ENCODE measurements at places on chromosomes 5 and 9. TPM values are rescaled to one million over a fixed set of nuclear protein-coding genes. Genes with fewer than 3 reads are reported as not detected.

- H3K4me3 ChIP-seq: no peak overlapping the region
- no peak overlapping the region for H3K27ac ChIP-seq
- no peak for DNase-seq
- H3K36me3 ChIP-seq: no peaks in the 10 kb centered on the region
These were observed 68.6 kb upstream of the PPP1R26 start for GRCh38 chr9:135410831-135411473.

DNA sequence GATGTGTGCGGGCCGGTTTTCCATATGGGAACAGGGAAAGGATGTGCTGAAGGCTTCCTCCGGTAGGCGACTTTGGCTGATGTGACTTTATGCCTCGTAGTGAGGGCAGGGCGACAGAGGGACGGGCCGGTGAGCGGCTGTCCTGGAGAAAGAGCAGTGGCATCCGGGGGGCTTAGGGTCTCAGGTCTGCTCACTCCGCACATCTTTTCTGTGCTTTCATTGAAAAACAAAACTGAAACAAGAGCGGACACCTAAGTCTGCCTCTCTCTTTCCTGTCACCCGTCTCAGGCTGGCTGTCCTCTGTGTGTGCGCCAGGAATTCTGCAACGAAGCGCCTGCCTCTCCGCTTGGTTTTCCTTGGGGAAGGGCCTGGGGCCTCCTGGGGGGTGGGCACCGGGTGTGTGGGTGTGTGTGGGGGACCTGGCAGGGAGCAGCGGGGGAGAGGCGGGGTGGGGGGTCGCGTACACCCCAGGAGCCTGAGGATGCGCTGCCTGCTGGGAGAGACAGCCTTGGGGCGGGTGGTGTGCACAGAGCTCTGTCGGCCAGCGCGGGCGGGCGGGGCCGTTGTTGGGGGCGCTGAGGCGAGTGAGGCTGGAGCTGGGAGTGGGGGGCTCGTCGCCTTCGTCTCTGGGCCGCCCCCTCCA lies 580 bp upstream of the PRRX2 start:
- peak overlapping the region; percentile 46 for H3K4me3 ChIP-seq
- H3K27me3 ChIP-seq: peaks cover 49% of the 10 kb centered on the region
- no peak for DNase-seq
- peaks cover 18% of the 10 kb centered on the region for H3K4me1 ChIP-seq

DNA sequence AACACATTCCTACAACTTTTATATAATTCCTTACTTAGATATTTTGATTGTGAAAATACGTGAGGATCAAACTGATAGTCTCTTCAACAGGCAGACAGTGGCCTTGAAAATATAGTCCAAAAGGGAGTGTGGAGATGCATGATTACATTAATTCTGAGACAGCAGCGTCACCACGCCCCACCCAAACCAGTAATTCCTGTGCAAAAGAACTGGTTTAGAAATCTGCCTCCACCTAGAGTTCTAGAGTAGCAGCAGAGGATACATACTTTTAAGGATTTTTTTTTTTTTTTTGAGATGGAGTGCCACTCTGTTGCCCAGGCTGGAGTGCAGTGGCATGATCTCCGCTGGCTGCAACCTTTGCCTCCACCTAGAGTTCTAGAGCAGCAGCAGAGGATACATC lies 1.6 kb upstream of the TUT7 start:
- no peak for DNase-seq
- H3K27me3 ChIP-seq: no peaks in the 10 kb centered on the region
- H3K27ac ChIP-seq: no peak overlapping the region
- H3K36me3 ChIP-seq: no peaks in the 10 kb centered on the region
- no peak overlapping the region for H3K4me3 ChIP-seq

- no peaks in the 10 kb centered on the region for H3K27me3 ChIP-seq
- H3K36me3 ChIP-seq: no peaks in the 10 kb centered on the region
- H3K4me1 ChIP-seq: peaks cover 11% of the 10 kb centered on the region
- H3K27ac ChIP-seq: no peak overlapping the region
These were observed 1.2 kb downstream of the ZNF608 start for GRCh38 chr5:124745007-124745927.

GRCh38 chr5:17436350-17436749 lies 61.7 kb upstream of the TAF11L2 start:
- no peak for DNase-seq
- H3K36me3 ChIP-seq: no peaks in the 10 kb centered on the region
- no peak overlapping the region for H3K4me3 ChIP-seq

DNA sequence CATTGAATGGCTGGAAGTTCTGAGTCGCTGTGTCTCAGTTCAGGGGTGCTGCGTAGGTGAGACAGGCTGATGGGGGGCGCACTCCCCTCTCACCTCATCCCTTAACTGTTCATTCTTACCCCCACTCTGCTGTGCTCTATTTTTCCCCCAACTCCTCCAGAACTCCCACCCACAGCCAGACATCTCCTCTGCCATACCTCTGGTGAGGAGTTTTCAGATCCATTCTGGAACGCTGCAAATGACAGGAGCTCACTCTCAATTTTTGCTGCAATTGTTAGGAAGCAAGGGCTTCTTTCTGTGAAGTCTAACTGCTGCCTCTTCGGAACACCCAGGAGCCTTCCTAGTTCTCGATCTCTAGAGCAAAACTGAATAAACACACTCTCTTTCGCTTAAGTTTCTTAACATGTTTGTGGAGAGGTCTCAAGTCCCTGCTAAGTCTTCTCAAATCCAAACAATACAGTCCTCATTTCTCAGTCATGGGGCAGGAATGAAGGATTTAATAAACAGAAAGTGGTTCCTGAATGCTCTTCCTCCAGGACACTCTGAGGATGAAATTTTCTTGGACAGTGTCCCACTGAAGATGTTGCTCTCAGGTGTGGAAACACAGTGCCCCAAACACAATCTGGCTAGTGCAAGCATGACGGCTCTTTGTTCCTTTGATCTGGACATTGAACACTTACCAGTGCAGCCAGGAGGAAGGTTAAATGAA lies 387.7 kb downstream of the KDM4C start:
- H3K4me3 ChIP-seq: no peak overlapping the region
- no peak overlapping the region for H3K27ac ChIP-seq
- peaks cover 20% of the 10 kb centered on the region for H3K36me3 ChIP-seq
- no peak for DNase-seq
- no peaks in the 10 kb centered on the region for H3K27me3 ChIP-seq
- H3K4me1 ChIP-seq: peaks cover 10% of the 10 kb centered on the region

The SLC27A6 gene
- total RNA-seq: not detected

- no peak for DNase-seq
- H3K36me3 ChIP-seq: no peaks in the 10 kb centered on the region
- no peaks in the 10 kb centered on the region for H3K4me1 ChIP-seq
These were observed 152.9 kb upstream of the ISL1 start for GRCh38 chr5:51230336-51230735.

The GRXCR2 gene
- total RNA-seq: not detected

- H3K27ac ChIP-seq: no peak overlapping the region
- H3K4me1 ChIP-seq: no peaks in the 10 kb centered on the region
- no peak for DNase-seq
- no peak overlapping the region for H3K4me3 ChIP-seq
These were observed 68.6 kb downstream of the XRCC4 start for GRCh38 chr5:83145882-83146331.

GRCh38 chr5:102048940-102049339 lies 247.1 kb downstream of the SLCO4C1 start:
- no peak overlapping the region for H3K27ac ChIP-seq
- H3K4me3 ChIP-seq: no peak overlapping the region
- H3K27me3 ChIP-seq: no peaks in the 10 kb centered on the region
- no peaks in the 10 kb centered on the region for H3K4me1 ChIP-seq
- H3K36me3 ChIP-seq: no peaks in the 10 kb centered on the region

- DNase-seq: no peak
- no peak overlapping the region for H3K4me3 ChIP-seq
- H3K27ac ChIP-seq: no peak overlapping the region
- H3K27me3 ChIP-seq: no peaks in the 10 kb centered on the region
- H3K36me3 ChIP-seq: peaks cover 61% of the 10 kb centered on the region
These were observed 21.3 kb downstream of the TBC1D9B start for GRCh38 chr5:179886190-179886911.

The CDH18 gene
- total RNA-seq: not detected

The VCAN gene
- total RNA-seq: 0.41 TPM

- H3K36me3 ChIP-seq: no peaks in the 10 kb centered on the region
- H3K4me3 ChIP-seq: no peak overlapping the region
- H3K27ac ChIP-seq: no peak overlapping the region
These were observed 19.3 kb downstream of the RFK start for GRCh38 chr9:76374783-76375559.

DNA sequence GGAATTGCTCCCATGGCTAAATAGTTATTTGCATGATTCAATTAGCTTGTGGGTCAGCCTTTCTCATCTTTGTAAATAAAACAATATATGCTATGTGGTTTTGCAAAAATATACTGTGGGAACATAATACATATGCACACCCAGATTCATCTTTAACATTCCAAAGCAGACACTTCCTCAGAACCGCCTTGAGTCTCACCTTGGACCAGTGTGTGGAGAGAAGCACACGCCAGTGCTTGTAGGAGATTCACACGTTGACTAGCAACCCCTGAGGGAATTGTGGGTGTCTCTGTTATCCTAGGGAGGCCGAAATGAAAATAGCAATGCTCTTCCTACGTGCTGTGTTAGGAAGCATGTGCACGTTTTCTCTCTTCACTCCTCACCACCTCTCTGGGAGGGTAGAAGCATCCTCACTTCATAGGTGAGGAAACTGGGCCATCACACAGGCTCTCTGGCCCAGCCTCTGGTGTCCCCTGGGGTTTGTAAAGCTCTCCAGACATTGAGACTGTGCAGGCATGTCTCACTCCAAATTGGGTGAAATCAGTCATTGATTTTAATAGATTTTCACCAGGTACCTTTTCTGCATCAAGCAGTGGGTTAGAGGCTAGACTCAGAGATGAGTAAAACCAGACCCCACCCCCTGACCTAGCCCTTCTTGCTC lies 221.7 kb downstream of the PBX3 start:
- H3K4me3 ChIP-seq: no peak overlapping the region
- no peak overlapping the region for H3K27ac ChIP-seq
- H3K27me3 ChIP-seq: no peaks in the 10 kb centered on the region
- H3K36me3 ChIP-seq: no peaks in the 10 kb centered on the region
- no peak for DNase-seq
- no peaks in the 10 kb centered on the region for H3K4me1 ChIP-seq

GRCh38 chr9:118992813-118993794 lies 376.1 kb downstream of the BRINP1 start:
- DNase-seq: no peak
- H3K4me3 ChIP-seq: no peak overlapping the region
- no peaks in the 10 kb centered on the region for H3K27me3 ChIP-seq
- H3K27ac ChIP-seq: no peak overlapping the region
- no peaks in the 10 kb centered on the region for H3K36me3 ChIP-seq

- no peak overlapping the region for H3K27ac ChIP-seq
- H3K27me3 ChIP-seq: no peaks in the 10 kb centered on the region
- H3K4me1 ChIP-seq: peaks cover 7% of the 10 kb centered on the region
- DNase-seq: no peak
- H3K4me3 ChIP-seq: no peak overlapping the region
- H3K36me3 ChIP-seq: peaks cover 16% of the 10 kb centered on the region
These were observed 126.8 kb downstream of the EHMT1 start for GRCh38 chr9:137745541-137745991.

The HSPB3 gene
- total RNA-seq: not detected

DNA sequence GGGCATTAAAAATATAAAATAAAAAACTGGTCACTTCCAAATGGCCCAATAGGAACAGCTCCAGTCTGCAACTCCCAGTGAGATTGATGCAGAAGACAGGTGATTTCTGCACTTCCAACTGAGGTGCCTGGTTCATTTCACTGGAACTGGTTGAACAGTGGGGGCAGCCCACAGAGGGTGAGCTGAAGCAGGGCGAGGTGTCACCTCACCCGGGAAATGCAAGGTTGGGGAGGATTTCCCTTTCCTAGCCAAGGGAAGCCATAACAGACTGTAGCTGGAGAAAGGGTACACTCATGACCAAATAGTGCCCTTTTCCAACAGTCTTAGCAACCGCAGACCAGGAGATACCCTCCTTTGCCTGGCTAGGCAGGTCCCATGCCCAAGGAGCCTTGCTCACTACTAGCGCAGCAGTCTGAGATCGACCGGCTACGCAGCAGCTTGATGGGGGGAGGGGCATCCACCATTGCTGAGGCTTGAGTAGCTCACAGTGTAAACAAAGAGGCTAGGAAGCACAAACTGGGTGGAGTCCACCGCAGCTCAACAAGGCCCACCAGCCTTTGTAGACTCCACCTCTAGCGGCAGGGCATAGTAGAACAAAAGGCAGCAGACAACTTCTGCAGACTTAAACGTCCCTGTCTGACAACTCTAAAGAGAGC lies 12.7 kb downstream of the RLN1 start:
- no peak overlapping the region for H3K4me3 ChIP-seq
- H3K4me1 ChIP-seq: peaks cover 16% of the 10 kb centered on the region
- peak overlapping the region; percentile 60 for H3K27ac ChIP-seq
- H3K27me3 ChIP-seq: no peaks in the 10 kb centered on the region
- no peaks in the 10 kb centered on the region for H3K36me3 ChIP-seq

GRCh38 chr9:116391306-116391900 lies 237.8 kb downstream of the PAPPA start:
- no peak for DNase-seq
- no peak overlapping the region for H3K27ac ChIP-seq
- no peaks in the 10 kb centered on the region for H3K27me3 ChIP-seq
- H3K36me3 ChIP-seq: no peaks in the 10 kb centered on the region
- no peak overlapping the region for H3K4me3 ChIP-seq
